ENCODE measurements at places on chromosomes 16 and 17.
A peak's percentile ranks its signal among the peaks of the same experiment; 100 is the strongest.

GRCh38 chr17:7128160-7128559 is 13.5 kb upstream of the ASGR2 start:
- DNase-seq: no peak

- DNase-seq: no peak
Measured at GRCh38 chr17:74677558-74678466, 34.9 kb downstream of the CD300LF start.

DNA sequence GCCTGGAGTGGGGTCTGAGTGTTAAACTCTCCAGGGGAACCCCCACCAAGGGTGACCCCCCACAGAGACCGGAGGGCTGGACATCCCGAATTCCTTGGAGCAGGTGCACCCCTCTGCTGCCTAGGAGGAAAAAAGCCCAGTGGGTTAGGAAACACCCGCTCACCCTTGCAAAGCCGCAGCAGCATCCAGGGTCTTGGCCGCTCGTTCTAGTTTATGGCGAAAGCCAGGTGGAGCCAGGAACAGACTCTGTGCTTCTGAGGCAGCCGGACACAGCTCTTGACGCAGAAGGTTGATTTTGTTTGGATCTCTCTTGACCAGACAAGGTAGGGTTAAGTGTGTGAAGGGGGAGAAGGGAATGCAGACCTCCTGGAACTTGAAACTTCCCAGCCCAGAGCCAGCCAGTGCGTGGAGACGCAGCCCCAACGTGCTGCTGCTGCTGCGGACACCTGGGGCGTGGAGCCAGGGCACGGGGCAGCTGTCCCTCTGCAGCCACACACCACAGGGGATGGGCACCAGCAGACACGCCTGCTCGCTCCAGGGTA is 154.5 kb downstream of the LAT start:
- DNase-seq: no peak

- DNase-seq: no peak
Measured at GRCh38 chr16:53583401-53583800, 80.4 kb upstream of the AKTIP start.

- no peak for DNase-seq
Measured at GRCh38 chr17:16383216-16383615, 2.3 kb downstream of the UBB start.

- DNase-seq: no peak
Measured at GRCh38 chr16:8990445-8990844, 26.7 kb upstream of the USP7 start.

DNA sequence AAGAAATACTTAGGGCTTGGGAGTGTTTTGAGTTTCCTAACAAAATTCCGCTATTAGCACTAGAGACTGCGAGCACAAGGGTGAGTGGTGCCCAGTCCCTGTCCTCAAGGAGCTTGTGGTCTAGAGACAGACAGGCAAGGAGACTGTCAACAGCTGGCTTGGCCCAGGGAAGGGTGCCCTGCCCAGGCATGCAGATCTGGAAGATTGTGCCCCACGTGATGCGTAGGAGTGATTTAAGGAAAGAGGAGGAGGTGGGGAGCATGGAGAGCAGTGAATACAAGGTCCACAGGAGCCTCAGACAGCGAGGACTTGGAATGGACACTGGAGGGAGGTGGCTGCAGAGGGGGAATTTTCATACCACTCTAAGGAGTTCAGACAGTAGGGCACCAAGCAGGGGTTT is 25.0 kb downstream of the SCPEP1 start:
- DNase-seq: no peak

DNA sequence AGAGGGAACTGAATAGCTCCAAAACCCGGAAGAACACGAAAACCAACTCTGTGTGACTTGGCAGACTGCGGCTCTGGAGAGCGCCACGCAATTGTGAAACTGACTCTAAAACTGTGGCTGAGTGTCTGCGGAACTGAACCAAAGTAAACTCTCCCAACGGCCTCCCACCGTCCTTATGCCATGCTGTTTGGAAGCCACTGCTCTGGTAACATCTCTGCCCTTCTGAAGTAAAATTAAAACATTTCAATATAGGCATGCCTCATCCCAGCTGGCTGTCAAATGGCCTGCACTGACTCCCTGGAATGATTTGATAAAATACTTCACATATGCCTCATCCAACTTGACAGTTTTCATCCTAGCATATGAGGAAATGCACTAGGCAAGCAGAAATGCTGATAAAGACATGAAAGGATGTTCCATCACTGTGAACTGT is 70.2 kb downstream of the PARN start:
- DNase-seq: no peak

DNA sequence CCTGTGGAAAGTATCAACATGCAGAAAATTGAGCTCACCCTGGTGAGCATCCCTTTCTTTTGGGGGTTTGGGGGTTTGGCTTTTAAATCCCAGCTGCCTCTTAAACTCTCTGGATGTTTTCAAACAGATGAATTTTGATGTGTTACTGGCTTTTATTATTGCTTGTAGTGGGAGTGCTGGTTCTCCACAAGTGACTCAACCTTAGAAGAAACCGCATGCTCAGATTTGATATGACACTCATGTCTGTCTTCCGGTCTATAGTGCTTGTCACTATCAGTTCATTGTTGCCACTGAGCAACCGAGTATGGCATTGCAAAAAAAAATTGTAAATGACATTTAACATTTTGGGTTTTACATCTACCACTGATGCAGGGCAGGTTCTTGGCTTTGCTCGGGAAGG is 104.5 kb downstream of the HS3ST4 start:
- DNase-seq: no peak

DNA sequence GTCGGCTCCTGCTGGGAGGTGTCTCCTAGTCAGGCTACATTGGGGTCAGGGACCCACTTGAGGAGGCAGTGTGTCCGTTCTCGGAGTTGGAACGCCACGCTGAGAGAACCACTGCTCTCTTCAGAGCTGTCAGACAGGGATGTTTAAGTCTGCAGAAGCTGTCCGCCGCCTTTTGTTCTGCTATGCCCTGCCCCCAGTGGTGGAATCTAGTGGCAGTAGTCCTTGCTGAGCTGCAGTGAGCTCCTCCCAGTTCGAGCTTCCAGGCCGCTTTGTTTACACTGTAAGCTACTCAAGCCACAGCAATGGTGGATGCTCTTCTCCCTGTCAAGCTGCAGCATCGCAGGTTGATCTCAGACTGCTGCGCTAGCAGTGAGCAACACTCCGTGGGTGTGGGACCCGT is 36.0 kb downstream of the ITFG1 start:
- no peak for DNase-seq

GRCh38 chr17:28547096-28547622 is 5.3 kb downstream of the UNC119 start:
- no peak for DNase-seq

- DNase-seq: no peak
Measured at GRCh38 chr17:21301593-21302550, 17.4 kb downstream of the MAP2K3 start.

- no peak for DNase-seq
Measured at GRCh38 chr16:15483857-15484256, 49.5 kb downstream of the BMERB1 start.

- DNase-seq: no peak
Measured at GRCh38 chr16:88288303-88288702, 94.5 kb upstream of the ZNF469 start.

DNA sequence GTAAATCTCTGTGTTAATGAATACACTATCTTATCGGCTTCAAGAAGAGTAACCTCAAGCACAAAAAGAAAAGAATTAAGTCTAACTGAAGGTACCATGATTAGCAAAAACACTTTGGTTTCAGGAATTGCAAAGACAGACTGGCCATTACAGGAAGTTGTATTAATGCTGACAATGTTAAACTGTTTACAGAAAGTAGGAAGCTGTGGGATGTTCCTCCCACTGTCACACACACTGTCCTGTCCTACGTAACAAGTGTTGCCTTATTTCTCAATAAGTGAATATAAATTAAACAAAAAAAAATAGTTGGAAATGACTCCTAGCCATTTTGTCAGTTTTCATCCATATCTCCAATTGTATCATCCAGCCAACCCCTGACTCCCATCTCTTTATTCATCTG is 8.6 kb downstream of the GNA13 start:
- DNase-seq: no peak

- peak; percentile 87 for DNase-seq
Measured at GRCh38 chr16:85616607-85617321, 3.6 kb downstream of the GSE1 start.

- DNase-seq: no peak
Measured at GRCh38 chr17:82267575-82268379, 5.7 kb downstream of the CSNK1D start.

GRCh38 chr17:49969795-49970389 is 902 bp downstream of the DLX4 start:
- DNase-seq: no peak

GRCh38 chr17:69945698-69946185 is 129.3 kb upstream of the KCNJ16 start:
- DNase-seq: no peak

DNA sequence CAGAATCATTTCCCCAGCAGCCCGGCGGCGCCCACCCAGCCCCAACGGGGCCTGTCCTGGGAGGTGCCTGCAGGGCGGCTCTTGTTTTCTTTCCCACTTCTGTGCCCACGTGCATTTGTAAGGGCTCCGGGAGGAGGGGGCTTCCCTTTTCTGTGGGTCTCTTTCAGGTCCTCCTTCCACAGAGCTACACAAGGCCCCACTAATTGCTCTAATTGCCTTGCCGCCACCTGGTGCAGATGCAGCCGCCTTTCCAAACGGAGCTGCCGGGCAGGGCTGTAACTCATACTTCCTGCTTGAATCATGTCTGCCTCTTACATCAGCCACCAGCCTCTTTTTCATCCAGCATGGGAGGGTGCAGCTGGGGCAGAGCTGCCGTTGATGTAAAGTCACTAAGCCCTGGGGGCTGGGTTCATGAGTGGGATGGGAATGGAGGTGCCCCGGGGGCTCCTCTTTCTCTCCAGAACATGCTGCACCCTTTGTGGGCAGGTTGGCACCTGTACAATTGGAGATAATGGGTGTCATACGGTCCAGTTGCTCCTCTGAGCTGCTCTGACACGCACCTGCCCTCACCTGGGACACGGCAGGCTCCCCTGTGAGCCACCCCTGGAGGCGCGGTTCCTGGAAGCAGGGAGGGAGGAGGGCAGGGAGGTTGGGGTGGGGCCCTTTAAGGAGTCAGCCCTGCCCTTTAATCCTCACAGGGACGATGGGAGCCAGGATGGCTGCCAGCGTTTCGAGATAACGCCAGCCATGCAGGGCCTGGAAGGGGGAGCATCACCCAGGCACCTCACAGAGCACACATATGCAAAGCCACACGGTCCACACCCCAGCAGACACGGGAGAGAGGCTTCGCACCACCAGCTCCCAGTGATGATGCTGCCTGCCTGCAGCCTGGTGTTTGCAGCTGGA is 41.1 kb upstream of the KLHDC4 start:
- no peak for DNase-seq

DNA sequence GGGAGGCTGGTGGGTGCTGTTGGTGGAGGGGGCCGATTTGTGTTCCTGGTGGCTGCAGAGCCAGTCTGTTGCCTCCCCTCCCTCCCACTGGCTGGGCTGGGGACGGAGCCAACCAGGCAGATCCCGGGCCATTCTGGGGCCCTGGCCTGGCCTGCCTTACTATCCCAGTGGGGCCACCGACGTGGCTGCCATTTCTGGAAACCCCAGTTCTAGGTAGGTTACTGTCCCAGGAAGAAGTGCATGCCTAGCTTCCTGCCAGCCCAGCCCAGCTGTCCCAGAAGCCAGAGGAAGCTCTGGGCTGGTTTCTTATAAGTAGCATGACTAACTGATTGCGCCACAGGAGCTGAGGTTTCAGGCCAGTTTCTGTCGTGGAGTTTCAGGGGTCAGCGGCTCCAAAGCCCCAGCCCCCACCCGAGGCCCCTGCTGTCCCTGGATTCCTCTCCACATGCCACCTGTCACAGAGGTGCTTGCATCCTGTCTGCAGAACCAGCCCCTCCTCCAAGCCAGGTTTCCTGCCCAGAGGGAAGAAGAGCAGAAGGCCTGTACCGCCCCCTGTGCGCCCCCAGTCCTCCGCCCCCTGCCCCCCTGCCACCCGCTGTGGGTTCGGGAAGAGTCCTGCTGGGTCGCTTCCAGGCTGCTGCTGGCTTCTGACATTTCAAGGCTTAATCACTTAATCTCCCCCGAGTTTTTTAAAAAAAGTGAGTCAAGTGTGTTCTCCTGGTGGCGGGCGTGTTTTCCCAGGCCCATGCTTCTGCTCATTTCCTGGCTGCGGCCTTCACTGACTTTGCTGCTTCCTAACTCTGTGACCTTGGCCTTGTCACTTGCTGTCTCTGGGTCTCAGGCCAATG is 13.2 kb downstream of the IL4R start:
- DNase-seq: no peak

DNA sequence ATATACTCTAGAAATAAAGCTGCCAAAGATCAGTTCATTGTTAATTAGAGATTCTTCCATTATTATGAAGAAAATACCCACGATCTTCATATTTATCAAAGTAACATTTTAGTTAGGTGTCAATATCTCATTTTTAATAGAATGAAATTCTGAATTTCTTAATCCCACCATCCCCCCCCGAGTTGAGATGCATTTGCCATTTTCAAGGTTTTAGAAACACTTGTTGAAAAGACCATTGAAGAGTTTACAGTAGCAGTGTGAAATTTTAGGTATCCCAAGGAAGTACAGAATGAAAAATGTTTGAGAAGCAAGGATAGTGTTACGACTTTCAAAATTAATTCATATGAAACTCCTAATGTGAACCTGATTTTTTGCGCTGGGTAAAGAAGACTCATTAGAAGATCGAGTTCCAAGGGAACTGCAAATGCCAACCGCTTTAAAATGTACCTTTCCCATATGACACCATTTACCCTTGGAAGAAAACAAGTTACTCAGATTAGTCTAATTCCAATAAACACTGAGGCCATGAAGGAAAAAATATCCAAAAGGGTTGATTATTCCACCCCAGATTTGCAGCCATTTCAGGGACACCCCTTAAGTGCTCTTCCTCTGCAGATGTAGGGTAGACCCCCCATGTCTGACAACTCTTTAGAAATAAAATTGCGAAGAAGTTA is 731 bp downstream of the IKZF3 start:
- DNase-seq: no peak

GRCh38 chr16:67278773-67279295 is 498 bp upstream of the PLEKHG4 start:
- peak; percentile 85 for DNase-seq

DNA sequence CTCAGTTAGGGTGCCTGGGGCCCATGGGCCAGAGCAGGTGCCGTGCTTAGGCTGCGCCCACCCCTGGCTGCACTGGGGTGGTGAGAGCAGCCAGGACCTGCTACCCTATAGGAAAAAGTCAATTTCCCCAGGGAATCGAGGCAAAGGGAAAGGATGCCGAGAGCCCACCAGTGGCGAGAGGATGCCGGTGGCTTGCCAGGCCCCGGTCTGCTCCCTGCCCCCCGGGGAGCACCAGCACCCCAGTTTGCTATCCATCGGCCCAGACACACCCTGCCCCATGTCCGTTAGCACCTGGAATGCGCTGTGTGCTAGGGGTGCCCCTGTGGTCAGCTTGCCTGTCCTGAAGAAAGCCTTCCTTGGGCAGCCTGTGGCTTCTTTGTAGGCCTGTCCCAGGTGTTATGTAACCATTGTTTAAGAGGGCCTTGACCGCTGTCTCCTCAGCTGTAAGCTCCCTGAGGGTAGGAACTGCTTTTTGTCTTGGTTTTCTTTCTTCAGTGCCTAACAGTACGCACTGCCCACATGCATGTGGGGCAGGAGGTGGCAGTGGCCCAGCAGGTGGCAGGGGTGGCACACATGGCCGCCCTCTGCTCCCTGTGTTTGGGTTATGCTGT is 40.8 kb downstream of the NT5M start:
- no peak for DNase-seq
